Hippocampal formation (tissue), 2 donors: ENCODE measurements at places on chromosomes 12 and 14.

DNA sequence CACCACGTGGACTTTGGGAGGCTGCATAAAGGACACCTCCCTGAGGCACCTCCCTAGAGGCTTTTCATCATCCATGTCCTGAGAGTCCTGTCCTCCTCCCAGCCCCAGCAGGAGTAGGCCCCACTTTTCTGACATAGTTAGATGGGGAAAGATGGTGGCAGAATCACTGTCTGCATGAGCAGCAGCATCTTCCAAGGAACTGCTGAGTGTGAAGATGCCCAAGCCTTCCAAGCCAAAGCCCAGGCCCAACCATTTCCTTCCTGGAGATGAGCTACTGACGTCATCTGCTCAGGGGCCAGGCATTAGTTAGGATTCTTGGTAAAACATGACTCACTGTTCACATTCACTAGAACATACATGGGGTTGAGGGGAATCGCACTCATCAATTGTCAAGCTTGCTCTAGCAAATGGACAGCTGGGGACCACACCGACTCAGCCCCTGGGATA lies 37.3 kb downstream of the VDR start:
- DNase-seq, result no peak

DNA sequence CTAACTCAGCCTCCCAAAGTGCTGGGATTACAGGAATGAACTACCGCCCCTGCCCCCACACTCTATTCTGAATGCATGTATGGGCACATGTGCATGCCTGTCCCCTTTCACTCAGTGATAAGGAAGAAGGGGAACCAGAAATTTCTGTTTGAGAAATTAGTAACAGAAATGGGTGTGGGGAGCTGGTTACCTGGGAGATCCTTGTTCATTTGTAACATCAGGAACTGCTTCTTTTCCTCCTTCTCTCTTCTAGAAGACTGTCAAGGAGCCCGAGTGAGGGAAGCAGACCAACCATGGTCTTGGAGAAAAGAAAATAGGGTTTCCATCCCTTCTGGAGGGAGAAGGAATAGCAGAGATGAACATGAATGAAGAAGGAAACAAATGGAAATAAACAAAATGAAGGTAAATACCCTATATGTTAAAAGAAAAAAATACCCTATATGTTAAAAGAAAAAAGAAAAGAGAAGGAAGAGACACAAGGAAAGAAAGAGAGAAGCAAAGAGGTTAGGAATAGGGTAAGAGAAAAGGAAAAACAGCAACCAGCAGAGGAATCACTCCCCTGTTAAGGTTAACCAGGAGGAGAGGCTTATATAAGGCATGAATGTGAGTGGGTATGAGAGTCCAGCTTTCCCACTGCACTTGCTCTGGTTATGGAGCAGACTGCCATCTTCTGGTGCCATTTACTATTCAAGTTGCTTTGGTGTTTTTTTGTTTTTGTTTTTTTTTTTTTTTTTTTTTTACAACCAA lies 3.3 kb downstream of the PPP1R3E start:
- no peak for DNase-seq

DNA sequence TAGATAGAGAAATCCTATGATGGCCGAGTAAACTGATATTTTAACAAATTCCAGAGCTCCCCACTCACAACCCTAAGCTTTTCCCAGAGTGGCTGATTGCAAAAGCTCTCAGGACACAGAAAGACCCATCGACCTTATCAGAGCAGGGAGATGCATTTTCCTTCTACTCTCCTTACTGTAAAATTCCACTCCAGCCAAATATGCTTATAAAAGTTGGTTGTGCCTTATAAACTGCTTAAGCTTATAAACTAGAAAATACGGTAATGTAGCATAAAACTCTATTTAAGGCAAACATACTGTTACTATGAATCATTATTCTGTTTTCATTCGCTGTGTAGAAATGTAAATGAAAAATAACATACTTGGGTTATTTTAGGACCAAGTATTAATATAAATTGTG lies 41.6 kb upstream of the TRHDE start:
- DNase-seq, result no peak

- no peak for DNase-seq
These were observed 75.0 kb downstream of the BICD1 start for GRCh38 chr12:32181498-32182175.

DNA sequence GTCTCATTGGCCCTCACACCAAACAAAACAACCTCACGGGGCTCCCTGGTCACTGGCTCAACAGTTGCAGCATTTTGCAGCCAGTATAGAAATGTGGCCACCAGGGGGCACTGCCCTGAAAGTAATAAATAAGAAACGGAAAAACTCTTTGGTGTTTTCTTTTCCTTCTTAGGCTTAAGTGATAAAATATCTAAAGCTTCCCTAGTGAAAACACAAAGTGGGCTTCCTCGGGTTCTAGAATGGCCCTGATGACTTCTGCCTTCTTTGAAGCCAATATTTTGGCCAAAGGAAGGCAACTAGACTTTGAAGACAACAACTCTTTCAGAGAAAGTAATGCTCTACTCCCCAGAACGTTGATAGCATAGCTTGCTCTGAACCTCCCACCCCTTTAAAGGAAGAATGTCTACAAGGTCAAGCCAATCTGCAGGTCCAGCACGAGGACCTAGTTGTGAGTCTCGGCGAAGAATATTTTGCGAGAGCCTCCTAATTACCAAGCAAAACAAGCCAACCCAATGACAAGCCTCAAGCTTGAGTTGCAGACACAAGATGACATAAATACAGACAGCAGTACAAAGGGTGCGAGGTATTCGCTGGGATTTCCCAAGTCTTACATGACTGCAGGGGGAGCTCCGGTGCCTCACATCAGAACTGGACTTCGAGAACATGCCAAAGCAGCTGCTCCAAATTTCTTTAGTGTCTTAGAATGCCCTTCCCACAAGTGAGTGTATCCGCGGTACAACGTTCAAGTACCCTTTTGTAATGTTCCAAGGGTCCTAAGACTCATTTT lies 2.6 kb downstream of the ITPK1 start:
- DNase-seq, result peak; percentile 68

GRCh38 chr12:29533815-29534489 lies 36.5 kb upstream of the OVCH1 start:
- no peak for DNase-seq

DNA sequence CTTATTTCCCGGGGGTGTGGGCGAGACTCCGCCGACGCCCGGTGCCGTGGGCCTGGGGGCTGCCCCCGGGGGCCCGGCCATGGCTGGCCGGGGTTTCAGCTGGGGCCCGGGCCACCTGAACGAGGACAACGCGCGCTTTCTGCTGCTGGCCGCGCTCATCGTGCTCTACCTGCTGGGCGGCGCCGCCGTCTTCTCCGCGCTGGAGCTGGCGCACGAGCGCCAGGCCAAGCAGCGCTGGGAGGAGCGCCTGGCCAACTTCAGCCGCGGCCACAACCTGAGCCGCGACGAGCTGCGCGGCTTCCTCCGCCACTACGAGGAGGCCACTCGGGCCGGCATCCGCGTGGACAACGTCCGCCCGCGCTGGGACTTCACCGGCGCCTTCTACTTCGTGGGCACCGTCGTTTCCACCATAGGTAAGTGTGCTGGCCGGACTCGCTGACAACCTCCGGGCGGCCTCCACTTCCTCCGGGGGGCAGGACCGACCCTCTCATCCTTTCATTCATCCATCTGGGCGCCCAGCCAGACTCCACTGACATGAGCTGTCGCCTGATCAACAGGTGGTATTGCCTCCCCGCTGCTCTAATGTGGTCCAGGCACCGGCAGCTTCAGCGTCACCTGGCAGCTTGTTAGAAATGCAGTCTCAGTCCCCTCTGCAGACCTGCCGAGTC lies 467 bp downstream of the KCNK13 start:
- no peak for DNase-seq

- DNase-seq, result no peak
These were observed 790.8 kb upstream of the TBX3 start for GRCh38 chr12:115474539-115475353.

DNA sequence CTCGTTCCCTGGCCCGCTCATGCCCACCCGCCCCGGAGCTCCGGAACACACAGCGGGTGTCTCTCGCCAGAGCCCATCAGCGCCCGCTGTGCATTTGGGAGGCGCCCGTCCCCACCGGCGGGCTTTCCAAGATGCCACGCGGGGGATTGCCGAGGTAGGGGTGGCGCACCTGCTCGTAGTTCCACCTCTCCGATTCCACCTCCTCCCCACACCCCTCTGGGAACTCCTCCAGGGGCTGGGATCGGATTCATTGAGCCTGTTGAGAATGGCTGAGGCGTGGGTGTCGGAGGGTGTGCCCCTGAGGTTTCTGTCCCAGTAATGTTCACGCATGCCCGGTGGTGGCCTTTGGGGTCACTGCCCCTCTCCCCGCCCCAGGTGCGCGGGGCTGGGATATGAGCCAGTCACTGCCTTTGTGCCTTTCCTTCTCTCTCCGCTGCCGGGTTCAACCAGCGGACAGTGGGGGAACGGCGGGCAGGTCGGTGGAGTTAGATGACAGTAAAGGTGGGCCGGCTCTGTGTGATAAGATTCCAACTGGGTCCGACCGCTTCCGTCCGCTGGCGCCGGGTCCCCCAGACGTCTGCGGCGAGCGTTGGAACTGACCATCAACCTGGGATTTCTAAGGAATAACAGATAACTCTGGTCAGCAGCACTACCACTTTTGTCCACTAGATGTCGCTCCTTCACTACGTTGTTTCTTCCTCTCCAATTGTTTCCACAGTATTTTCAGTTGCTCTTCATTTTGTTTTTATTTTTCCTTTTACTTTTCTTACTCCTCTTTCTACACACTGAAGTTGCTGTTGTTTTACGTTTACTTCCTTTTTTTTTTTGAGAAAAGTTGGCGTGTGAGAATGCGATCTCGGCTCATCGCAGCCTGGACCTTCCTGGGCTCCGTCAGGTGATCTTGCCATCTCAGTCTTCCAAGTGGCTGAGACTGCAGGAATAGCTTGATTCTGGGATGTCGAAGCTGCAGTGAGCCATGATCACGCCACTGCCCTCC lies 178.1 kb upstream of the ALG10B start:
- DNase-seq, result peak; percentile 64

DNA sequence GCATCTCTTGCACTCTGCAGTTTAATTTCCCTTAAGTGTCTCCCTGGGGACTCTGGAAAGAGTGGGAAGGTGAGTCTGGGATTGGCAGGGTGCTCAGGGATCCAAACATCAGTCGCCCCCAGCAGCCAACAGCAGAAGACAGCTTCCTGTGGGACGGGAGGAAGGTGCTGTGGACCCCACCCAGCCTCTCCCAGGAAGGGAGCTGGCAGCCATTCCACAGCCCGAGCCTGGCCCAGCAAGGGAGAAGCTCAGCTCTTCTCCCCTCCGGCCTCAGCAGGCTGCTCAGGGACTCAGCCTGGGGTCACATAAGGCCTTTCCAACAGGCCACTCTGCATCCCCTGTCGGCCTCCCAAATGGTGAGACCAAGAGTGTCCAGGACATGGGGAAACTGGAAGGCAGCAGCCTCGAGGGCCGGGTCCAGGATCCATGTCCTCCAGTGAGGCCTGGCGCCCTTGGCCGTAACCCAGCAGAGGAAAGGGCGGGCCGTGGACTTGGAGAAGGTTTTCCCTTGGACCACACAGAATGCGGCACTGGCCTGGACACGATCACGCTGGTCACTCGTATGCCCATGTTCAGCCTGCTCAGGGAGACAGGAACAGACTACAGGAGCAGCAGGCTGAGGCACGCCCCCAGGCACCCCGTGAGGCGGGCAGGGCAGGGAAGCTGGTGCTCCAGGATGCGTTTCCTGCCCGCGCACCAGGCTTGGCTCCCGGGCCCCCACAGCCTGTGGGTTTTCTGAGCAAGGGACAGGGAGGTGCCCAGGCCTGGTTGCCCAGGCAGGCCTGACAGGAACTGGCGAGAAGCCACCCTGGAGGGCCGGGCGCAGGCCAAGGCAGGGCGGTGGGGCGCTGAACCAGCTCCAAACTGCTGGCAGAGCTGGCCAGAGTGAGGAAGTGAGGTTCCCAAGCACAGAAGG lies 3.5 kb downstream of the XRCC3 start:
- DNase-seq, result no peak

DNA sequence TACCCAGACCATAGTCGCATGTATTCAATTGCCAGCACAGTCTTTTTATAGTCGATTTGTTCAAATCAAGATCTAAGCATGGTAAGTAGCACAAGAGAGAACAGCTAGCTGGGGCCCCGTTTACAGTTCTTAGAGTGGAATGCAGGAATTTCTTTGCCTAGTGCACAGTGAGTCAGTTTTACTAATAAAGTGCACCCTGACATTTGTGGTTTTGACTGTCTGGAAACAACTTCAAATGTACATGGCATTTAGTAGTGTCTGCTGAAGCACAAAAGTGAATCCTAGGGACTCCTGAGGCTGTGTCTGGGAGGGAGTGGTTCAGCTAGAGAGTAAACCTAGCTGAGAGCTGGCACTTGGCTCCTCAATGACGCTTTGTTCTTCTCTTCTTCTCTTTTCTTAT lies 64.9 kb downstream of the TMX1 start:
- DNase-seq, result no peak

DNA sequence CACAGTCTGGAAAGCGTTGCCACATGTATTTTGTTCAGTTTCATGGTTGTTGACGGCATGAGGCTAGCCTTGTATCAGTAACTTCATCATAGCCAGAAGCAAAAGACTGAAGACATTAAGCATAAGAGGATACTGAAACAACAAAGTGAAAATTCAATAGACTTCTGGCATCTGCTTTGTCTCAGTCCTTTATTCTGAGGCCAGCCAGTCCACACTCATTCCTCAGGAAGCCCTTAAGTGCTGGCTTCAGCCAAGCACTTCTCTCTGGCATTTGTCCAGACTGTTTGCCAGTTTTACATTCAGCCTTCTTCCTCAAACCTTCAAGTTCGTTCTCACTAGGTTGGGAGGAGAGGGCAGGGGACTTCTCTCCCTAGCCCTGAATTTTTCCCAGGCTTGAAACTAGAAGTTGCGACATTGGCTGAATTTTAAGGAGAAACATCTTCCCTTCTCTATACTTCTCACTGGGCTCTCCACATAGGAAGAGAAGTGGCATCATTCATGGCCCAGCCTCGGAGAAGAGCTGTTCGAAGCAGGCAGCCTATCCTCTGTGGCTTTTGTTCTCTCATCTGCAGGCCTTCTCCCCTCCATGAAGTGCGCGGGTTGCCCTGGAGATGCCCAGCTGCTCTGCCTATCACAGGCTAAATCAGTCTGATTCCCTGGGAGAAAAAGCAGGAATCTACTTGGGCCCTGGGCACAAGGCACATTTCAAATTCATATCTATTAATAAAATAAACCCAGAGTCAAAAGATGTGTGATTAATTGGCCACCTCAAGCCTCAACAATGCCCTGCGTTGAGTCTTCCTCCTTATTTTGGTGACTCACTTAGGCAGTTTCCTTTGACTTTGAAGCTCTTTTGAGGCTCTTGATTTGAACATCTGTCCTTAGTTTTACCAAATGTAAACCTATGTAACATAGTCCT lies 130.9 kb upstream of the PLEKHA5 start:
- DNase-seq, result no peak

DNA sequence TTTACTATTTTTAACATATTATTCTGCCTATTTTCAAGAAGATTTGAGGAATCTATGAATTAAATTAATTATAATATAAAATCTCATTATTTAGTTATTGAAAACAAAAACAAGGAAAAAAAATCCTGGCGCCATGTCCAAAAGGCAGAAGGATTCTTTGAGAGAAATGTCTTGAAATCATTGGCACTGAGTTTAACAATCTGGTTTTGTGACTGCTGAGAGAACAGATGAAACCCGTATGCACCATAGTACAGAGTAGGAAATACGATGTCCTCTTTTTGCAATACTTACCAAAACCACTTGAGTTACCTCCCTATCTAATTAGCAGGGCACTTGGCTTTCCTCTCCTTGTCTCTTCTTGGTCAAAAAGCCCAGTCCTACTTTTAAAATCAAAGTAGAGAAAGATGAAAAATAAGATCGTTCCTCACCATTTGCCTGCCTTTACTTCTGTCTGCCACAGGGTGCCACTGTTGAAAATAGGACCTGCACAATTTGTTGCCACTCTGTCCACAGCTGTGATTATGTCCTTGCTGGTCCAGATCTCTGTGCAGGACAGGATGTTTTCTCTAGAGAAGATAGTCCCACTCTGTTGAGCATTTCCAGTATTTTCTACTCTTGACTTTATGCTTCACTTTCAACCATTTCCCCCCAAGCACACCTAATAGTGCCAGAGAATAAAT lies 179.7 kb downstream of the PDZRN4 start:
- DNase-seq, result no peak
